SW 1271 (cell line): ENCODE measurements at places on chromosomes 6 and 20.

GRCh38 chr6:53648184-53648943 is 17.2 kb downstream of the KLHL31 start:
- DNase-seq, result no peak

GRCh38 chr20:22428051-22428450 is 156.3 kb downstream of the FOXA2 start:
- no peak for DNase-seq

DNA sequence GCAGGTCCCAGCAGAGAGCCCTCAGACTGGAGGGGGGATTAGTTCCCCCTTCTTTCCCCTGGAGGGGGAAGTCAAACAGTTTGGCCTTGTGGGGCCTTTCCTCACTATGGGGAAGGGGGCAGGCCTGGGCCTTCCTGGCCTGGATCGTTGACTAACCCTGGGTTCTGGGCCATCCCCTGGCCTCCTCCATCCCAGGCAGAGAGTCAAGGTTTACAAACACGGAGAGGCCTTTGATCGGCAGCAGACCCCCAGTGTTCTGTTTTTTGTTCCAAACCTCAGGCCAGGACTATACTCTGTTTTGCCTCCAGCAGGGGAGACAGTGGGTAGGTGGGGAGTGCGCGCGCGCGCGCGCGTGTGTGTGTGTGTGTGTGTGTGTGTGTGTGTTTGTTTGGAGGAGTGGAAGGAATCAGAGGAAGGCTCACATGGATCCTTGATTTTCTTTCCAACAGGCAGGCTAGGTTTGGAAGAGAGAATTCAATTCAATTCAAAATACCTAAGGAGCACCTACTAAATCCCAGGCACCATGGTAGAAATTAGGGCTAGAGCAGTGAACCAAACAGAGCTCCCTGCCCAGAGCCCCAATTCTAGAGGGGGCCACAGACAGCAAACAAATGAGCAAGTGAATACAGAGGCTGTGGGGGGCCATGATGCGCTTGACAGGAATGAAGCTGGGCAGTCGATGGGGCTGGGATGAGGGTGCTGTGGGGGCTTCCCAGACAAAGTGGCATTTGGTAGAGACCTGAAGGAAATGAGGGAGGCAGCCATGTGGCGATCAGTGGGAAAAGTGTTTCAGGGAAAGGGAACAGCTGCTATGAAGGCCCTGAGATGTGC is 14.8 kb downstream of the TP53RK start:
- no peak for DNase-seq

DNA sequence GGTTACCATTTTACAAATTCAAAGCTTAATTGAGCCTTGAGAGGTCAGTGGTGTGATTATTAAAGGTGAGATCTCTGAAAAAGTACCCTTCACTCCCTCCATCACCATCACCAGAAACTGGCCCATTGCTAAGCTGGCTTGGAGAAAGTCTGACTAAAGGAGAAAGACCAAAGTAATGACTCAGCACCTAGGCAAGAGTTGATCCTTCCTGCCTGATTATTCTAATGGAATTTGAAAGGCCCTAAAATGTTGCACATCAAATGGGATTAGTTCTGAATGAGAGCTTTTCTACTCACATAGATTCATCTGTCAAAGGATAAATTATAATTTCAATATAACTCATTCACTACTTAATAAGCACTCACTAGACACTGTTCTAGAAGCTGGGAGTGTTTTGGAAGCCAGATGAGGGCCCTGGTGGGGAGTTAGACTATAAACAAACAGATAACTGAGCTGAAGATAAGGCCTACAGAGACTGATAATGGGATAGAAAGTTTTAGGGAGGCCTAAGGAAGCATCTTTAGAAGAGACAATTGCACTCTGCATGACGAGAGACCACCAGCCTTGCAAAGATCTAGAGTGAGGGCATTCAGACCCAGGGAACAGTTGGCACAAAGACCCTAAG is 366.7 kb downstream of the SYNE1 start:
- DNase-seq, result no peak

GRCh38 chr6:4176907-4177306 is 41.5 kb upstream of the ECI2 start:
- DNase-seq, result no peak

- DNase-seq, result no peak
Measured at GRCh38 chr20:9227896-9228615, 159.2 kb downstream of the PLCB4 start.

DNA sequence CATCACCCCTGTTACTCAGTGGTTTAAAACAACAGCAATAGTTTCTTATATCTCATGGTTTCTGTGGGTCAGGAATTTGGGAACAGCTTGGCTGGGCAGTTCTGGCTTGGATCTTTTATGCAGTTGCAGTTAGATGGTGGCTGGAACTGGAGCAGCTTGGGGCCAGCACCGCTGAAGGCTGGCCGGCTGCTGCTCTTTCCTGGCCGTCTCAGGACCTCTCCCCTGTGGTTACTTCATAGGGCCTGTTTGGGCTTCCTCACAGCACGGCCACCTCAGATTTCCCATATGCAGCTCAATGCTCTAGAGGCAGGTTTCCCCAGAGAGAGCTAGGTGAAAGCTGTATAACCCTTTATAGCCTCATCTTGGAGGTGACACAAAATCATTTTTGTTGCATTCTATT is 15.6 kb downstream of the PKIG start:
- no peak for DNase-seq

- no peak for DNase-seq
Measured at GRCh38 chr6:154715446-154715845, 17.8 kb upstream of the SCAF8 start.

- DNase-seq, result no peak
Measured at GRCh38 chr6:36382976-36383375, 4.5 kb downstream of the ETV7 start.

GRCh38 chr20:1660246-1660645 is 2.7 kb upstream of the SIRPG start:
- no peak for DNase-seq

GRCh38 chr6:142400495-142400894 is 98.7 kb downstream of the ADGRG6 start:
- DNase-seq, result no peak

DNA sequence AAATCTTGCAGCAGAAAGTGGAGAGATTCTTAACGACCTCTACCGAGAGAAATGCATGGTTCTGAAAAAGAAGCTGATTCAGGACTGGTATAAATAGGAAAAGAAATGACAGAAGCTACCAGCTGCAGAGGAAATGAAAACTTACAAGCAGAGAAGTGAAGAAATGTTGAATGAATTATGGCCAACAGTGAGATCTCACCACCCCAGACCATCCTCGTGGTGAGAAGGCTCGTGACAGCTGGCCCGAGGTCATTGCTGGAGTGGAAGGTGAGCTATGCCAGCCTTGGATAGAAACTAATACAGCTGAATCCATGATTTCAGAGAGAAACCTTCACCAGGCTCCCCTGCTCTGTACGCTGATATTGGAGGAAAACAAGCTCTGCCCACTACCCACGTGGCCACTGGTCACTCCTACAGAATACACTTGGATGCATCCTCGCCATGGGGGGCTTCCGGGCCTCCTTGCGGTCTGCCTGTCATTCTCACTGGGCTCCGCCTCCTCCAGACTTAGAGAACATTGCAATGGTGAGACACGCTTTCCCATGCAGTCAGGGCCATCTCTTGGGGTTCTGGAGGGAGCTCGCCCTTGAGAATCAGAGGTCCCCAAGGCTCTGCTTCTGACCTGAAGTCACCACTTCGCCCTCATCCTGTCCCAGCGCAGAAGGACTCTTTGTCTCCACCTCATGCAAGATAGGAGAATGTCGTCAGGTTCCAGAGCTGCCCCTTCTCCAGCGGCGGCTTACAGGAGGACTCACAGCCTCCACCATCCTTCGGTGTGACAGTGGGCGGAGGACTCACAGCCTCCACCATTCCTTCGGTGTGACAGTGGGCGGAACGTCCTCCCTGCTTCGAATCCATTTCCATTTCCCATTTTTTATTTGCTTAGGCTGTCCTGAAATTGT is 10.6 kb upstream of the TUBB2B start:
- DNase-seq, result no peak

GRCh38 chr20:53227523-53227922 is 255.4 kb downstream of the TSHZ2 start:
- DNase-seq, result no peak

GRCh38 chr6:136161950-136162349 is 88.2 kb downstream of the MTFR2 start:
- DNase-seq, result no peak

DNA sequence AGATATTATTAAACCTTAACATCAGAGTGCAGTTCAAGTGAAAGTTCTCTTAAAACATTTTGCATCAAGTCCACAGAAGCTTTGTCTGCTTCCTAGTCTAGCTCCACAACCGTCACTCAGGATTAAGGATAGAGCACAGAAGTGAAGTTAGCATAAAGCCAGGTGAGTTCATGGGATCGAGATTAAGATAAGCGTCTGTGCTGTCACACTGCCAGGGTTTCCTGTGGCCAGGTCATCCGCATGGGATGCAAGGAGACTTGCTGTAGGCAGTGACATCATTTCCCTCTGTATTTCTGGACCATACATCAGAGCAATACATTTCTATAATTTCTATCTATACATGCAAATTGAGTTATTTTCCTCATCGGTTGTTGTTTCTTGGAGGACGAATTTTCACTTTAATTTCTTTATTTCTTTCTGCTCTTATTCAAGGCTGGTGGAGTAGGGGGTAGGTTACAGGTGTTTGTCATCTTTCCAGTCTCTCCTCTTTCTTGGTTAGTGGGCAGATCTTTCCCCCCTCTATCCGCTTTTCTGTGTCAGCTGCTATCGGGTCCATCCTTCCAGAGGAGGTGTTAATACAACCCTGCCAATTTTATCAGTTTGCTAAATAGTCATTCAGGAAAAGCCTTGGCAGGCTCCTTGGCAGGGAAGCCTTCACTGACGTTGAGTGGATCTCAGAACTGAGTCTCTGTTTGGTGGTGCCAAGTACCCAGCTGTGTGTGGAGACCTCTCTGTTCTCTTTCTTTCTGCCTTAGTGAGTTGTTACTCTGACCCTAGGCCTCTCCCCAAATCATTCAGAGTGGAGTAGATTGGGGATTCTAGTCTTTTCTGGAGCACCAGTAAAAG is 307.6 kb upstream of the MAP3K7 start:
- DNase-seq, result no peak

DNA sequence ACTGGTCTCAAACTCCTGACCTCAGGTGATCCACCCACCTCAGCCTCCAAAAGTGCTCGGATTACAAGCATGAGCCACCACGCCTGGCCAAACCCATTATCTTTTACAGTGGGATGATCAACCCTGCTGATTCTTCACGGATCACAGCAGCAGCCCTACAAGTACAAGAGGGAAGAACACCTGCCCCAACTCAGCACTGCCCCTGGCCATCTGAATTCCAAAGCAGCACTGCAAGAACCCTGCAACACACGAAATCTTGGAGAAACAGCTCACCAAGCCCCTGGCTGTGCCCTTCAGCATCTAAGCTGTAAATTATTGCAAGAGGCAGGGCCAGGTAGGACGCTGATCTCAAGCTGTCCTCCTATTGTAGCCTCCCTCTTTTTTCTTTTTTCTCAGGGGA is 54.5 kb upstream of the MC3R start:
- DNase-seq, result no peak

DNA sequence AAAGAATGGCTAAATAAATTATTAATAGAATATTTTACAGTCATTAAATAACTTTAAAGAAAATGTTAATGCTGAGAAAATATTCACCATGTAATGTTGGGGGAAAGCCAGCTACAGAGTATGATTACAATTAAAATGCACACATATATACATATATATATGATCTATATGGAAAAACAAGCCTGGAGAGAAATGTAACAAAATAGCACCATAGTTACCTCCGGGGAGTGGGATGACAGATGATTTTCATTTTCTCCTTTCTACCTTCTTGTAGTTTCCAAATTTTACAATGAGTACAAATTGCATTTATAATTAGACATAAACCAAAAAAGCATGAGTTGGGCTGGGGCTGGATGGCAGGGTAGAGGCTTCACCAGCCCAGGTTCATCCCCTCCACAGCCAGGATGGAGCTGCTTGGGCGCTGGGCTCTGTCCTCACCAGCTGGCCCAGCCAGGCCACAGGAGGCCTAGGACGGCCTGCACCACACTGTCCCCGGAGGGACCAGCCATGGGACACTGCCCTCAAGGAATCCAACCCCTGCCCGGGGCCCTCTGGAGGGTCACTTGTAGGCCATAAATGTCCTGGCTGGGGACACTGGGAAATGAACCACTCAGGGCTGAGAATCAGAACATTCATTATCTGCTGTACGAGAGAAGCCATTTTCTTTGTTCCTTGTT is 10.3 kb downstream of the C20orf203 start:
- DNase-seq, result no peak

DNA sequence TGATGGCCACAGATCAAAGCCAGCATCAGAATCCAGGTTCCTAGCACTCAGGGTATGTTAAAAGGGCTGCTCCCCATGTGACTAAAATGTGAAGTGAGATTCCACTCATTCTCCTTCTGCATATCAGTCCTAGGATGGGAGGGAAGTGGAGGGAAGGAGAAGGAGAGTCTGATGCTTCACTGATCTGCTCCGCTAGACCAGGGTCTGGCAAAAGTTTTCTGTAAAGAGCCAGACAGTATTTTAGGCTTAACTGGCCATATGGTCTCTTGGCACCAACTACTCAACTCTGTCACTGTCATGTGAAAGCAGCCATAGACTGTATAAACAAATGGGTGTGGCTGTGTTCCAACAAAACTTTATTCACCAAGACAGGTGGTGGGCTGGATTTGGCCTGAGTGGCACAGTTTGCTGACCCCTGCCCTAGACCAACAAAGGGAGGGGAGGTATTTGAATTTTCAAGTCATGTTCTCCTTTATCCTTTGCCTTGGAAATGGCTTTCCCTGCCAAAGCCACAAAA is 22.6 kb downstream of the GHRH start:
- no peak for DNase-seq

GRCh38 chr6:148709577-148709976 is 37.3 kb upstream of the UST start:
- DNase-seq, result no peak

- DNase-seq, result no peak
Measured at GRCh38 chr6:44559486-44560270, 172.2 kb downstream of the CDC5L start.

DNA sequence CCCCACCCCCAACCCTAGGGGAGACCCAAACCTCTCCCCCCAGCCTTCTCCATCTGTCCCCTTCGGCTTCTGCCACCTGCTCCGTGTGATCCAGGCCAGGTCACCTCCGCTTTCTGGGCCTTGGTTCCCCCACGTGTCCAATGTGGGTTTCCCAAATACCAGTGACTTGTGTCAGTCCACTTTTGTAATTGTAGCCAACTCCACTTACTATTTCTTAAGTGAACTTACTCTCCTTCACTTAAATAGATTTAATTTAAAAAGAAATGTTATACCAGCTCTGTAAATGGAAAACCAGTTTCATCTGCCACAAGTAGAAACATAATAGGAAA is 10.0 kb upstream of the FAM110A start:
- DNase-seq, result no peak

- DNase-seq, result no peak
Measured at GRCh38 chr6:114364301-114364700, 21.5 kb upstream of the HS3ST5 start.

GRCh38 chr6:148747145-148747470 is 278 bp downstream of the UST start:
- no peak for DNase-seq
